ENCODE measurements at places on chromosomes 11 and 22. TPM values are rescaled to one million over a fixed set of nuclear protein-coding genes. Genes with fewer than 3 reads are reported as not detected.

Gene VWA5A
- total RNA-seq, result 30.1 TPM

- no peak for DNase-seq
Measured at GRCh38 chr11:103170865-103171264, 61.6 kb downstream of the DYNC2H1 start.

GRCh38 chr11:3123761-3124733, 41.1 kb downstream of the OSBPL5 start:
- peak; percentile 13 for DNase-seq

Gene OR52I1
- total RNA-seq, result not detected

DNA sequence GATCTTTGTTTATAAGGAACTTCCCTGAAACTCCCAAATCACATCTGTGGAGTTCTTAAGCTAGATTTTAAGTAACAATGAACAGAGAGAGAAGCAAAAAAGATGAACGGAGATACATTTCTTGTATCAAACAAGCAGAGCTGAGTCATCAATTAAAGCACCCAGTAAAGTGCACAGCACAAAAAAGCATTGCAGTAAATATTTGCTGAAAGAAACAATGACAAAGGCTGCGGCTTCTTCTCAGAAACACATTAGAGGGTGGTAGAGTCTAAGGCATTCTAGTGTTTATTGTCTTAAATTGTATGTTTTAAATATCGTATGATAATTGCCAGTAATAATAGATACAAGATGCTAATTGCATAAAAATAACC, 941.6 kb upstream of the CHORDC1 start:
- no peak for DNase-seq

GRCh38 chr22:36293606-36294292, 40.8 kb downstream of the APOL1 start:
- DNase-seq, result no peak

DNA sequence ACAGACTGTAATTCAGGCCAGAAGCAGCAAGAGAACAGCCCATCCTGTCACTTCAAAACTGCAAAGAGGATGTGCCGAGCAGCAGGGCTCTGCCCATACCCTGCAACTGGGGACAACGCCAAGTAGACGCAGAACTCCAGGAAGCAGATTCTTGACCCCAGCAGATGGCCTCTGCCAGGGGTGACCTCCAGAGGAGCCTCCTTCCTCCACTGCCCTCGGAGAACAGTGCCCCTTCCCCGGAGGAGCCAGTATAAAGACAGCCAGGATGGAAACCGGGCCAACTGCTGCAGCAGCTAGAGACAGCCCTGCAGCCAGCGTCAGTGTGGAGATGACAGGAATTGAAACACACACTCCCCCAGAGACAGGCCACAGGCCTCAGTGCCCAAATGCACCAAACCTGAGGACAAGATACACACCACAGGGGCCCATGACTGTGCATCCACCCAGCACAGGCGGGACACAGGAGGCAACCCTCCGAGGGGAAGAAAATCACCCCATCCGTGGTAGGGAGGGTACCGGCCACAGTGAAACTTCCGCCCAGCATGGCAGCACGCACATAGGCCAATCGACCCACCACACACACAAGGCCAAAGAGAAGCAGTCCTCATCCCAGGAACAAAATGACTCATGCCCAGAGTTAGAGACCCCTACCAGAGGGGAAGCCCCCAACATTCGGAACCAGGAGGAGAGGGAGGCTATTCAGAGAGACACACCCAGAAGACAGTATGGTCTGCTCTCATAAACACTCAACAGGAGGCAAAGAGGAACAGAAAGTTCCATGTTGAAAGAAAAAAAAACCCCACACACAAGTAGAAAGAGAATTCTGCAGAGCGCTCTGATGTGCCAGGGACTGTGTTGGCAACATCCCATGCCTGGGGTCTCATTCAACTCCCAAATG, 5.6 kb downstream of the AHNAK start:
- no peak for DNase-seq

Gene APOBEC3A
- total RNA-seq, result 6.2 TPM

Gene PTPMT1
- total RNA-seq, result 66.9 TPM

DNA sequence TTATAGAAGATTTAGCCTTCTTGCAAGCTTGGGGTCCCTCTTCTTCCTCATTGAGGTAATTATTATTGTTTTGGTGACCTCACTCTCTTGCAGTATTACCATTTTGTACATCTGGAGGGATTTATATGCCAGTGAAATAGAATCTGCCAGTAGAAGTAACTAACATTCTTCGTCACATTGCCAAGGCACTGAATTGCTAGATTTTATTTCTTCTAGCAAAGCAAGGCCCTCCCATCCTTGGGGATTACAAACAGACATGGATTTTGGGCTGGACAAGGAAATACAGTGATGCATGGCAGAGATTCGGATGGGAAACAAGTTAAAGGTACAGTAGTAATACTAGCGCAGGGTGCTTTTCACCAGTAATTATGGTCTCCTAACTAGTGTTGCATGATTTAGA, 7.8 kb downstream of the ADAMTS15 start:
- no peak for DNase-seq

DNA sequence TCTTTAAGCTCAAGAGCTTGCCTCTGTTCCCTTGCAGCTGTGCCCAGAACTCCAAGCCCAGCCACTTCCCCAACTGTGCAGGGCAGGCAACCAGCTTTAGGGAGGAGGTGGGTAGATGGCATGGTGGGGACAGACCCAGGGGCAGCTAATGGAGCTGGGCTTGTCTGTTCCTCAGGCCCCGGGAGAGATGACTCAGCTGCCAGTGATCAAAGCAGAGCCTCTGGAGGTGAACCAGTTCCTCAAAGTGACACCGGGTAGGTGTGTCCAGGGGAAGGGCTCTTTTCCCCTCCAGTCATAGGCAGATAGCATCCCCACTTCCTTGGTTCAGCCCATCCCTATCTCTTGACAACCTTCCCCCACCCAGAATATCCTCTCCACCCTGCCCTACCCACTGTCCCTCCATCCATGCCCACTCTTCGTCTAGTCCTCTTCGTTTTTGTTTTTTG, 32.4 kb downstream of the CREB3L1 start:
- no peak for DNase-seq

DNA sequence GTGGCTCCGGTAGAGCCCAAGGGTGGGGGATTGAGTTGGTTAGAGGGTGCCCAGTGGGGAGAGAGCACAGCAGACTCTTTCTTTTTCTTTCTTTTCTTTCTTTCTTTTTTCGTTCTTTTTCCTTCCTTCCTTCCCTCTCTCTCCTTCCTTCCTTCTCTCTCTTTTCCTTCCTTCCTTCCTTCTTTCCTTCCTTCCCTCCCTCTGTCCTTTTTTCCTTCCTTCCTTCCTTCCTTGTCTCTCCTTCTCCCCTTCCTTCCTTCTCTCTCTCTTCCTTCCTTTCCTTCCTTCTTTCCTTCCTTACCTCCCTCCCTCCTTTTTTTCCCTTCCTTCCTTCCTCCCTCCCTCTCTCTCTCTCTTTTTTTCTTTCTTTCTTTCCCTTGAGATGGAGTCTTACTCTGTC, 4.8 kb upstream of the ALX4 start:
- DNase-seq, result no peak

DNA sequence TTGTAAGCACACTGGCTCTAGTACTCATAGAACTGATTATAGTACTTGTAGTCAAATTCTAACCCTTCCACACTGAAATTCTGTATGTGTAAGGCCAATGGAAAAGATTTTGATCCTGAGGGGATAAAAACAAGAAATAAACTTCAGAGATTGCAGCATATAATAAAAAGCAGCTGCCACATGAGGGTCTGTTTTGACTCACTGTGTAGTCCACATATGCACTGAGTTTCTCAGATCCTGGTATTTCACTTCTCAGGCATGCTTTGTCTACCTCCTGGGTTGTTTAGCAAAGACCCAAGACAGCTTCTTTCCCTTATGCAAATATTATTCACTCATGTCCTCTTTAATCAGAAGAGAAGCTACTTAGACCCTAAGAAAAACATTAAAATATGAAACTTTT, 71.1 kb upstream of the SLC5A12 start:
- no peak for DNase-seq

DNA sequence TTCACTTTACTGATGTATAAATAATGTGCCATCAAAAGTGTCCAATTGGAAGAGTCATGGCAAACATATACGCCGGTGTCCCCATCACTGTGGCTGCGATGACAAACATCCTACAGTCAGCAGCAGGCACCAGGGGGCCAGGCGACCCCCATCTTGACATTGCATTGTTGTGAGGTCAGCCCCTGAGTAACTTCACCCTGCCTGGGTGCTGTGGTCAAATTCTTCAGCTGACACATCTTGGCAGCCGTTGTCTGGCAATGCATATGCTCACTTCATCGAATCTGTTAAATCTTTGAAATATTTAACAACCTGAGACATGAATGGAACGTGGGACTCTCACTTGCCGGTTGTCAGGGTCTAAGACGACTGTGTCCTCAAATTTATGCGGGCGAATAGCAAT, 430.9 kb downstream of the BRD1 start:
- no peak for DNase-seq

Gene PDGFD
- 10.6 TPM for total RNA-seq

Gene MRPL21
- 27.0 TPM for total RNA-seq

- peak; percentile 75 for DNase-seq
Measured at GRCh38 chr22:46641811-46642266, 21.7 kb downstream of the GRAMD4 start.

- DNase-seq, result peak; percentile 43
Measured at GRCh38 chr11:75966537-75967287, 151.7 kb downstream of the UVRAG start.

Gene GSTT2B
- total RNA-seq, result 22.3 TPM

- DNase-seq, result no peak
Measured at GRCh38 chr22:19527321-19527721, 3.1 kb upstream of the CLDN5 start.

GRCh38 chr22:47460861-47461260, 698.4 kb downstream of the TBC1D22A start:
- no peak for DNase-seq

DNA sequence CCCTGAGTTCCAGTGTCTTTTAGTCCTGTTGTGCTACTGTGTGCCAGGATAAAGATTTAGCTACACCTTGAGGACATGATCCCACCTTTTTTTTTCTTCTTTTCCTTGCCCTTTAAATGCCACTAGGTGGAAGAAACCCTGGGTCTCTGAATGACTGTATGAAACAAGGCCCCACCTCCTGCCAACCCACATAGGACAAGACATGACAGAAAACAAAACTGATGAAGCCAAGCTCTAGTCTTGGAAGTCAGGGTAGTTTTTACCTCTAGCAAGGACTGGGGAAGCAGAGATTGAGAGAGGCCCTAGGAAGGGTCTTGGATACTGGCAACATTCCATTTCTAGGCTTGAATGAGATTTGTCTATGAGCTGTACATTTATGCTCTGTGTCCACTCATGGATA, 410.7 kb downstream of the MIAT start:
- DNase-seq, result no peak

GRCh38 chr11:69515271-69516245, 34.1 kb downstream of the LINC01488 start:
- no peak for DNase-seq

DNA sequence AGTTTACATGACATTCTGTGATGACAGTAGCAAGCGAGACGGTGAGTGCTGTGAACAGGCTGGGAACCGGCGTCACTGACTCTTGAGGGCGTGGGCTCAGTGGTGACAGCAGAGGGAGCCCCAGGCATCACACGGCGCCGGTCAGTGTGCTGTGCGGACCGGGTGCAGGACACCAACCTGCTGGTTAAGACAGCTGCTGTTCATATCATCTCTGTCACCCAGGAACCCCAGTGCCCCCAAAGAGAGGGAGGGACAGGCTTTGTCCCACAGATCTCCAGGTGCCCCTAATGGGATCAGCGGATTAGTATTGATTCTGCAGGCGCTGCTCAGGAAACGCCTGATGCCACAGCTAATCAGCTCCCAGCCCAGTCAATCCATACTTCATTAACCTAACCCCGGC, 18.4 kb downstream of the B3GAT1 start:
- peak; percentile 6 for DNase-seq

DNA sequence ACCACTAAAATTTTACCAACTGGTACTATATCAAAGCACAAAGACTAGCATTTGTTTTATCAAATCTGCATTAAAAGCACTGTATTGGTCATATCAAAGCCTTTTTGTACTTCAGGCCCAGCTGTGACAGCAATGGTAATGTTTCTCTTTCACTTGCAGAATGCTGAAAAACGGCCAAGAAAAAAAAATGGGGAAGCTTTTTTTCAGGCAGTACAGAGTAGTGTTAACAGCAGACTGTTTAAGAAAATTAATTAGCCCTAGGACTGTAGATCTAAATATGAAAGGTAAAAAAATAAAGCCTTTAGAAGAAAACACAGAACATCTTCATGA, 33.3 kb downstream of the DENND5A start:
- peak; percentile 92 for DNase-seq

DNA sequence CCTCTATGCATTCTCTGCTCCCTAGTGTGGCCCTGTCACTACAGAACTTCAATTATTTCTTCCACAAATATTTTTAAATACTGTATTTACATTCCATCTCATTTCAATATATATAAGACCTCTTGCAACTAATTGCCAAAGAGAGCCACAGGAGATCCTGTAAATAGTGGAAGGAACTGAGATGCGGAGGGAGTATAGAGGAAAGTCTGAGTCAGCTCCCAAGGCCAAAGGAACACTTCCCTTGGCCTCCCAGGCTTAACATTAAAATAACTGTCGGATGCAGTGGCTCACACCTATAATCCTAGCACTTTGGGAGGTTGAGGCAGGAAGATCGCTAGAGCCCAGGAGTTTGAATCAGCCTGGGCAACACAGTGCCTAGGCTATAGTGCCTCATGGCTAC, 31.2 kb downstream of the RBFOX2 start:
- DNase-seq, result no peak

- no peak for DNase-seq
Measured at GRCh38 chr11:97963528-97964331, 1057.0 kb upstream of the CNTN5 start.

Gene ANO9
- 17.6 TPM for total RNA-seq

Gene HIKESHI
- total RNA-seq, result 29.6 TPM

Gene FAM111B
- total RNA-seq, result 6.9 TPM

DNA sequence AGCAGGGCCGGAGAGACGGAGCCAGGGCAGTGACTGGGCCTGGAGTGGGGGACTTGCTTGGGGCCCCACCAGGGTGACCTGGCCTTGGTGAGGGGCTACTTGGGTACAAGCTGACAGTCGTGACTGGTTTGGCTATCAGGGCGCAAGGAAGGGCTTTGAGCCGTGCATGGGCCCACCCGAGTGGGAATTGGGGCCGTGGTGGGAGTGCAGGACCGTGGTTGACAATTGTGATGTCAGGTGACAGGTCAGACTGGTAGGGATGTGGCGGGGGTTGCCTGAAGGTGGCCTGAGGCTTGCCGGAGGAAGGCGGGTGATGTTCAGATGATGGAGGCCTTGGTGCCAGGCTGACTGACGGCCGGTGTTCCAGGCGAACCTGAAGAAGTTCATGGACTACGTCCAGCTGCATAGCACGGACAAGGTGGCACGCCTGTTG, 5.6 kb downstream of the SHANK3 start:
- DNase-seq, result no peak

Gene OR51I1
- total RNA-seq, result 3.2 TPM

- DNase-seq, result no peak
Measured at GRCh38 chr11:91078221-91078620, 855.4 kb upstream of the CHORDC1 start.

- no peak for DNase-seq
Measured at GRCh38 chr11:114281388-114281956, 14.7 kb upstream of the NNMT start.

DNA sequence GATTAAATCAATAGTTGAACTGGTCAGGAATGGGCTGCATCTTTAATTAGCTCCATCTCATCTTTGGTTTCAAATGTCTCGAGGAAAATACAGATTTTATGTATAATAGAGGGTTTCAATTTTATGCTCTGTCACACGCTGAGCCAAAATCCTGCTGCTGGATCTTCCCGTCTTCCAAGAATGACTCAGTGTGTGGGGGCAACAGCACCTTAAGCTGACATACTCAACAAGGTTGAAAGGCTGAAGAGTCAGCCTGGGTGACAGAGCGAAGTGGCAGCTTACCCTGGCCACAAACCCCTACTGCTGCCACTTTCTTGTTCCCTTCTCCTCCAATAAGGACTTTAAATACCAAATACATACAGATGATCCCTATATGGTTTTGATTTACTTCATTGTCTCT, 9.0 kb upstream of the PCF11 start:
- DNase-seq, result no peak

Data from lung (tissue), 17 donors.